ENCODE measurements at places on chromosomes 12 and 14.

GRCh38 chr12:88725592-88726143, 145.4 kb upstream of the KITLG start:
- no peak for DNase-seq

DNA sequence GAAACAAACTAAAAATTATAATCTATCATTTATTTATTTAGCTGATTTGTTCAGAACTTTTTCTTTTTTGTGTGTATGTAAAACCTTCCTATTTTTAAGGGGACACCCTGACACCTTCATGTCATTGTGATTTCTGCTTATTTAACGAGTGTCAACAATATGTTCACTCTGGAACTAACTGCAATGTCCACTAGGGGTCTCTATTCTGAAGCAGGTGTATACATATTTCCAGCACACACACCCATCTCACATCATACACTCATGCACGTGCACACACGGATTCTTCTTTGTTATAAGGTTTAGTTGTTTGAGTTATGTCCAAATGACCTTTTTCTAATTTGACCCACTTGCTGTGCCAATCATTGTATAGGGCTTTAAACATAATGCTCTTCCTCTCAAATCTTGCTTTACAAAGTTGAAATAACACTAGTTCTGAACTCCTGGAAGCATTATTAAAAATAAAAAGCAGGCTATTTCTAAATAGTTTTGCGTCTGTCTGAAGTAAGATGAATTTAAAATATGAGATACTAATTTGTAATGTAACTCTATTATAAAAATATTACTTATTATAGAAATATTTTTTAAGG, 15.5 kb downstream of the E2F7 start:
- DNase-seq = no peak

GRCh38 chr12:57730336-57731067, 8.0 kb downstream of the AGAP2 start:
- peak; percentile 35 for DNase-seq

DNA sequence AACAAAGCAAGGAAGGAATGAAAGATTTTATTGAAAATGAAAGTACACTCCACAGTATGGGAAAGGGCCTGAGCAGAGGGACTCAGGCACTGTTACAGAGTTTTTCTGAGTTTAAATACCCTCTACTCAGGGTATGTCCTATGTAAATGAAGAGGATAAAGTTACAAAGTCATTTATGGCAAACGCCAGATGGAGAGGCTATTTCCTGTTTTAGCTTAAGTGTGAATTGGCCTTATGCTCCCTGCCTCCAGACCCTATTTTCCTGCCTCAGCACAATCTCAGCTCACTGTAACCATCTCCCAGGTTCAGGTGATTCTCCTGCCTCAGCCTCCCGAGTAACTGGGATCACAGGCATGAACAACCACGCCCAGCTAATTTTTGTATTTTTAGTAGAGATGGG, 6.8 kb upstream of the PHC1 start:
- no peak for DNase-seq

GRCh38 chr12:2578211-2578610, 216.6 kb upstream of the FKBP4 start:
- no peak for DNase-seq

GRCh38 chr12:89156862-89157262, 195.4 kb downstream of the DUSP6 start:
- DNase-seq = no peak

- DNase-seq = peak; percentile 81
Measured at GRCh38 chr12:32535288-32535999, 136.1 kb downstream of the FGD4 start.

GRCh38 chr12:110937104-110937641, 16.8 kb upstream of the MYL2 start:
- DNase-seq = peak; percentile 43

GRCh38 chr12:85626784-85627171, 209.4 kb downstream of the RASSF9 start:
- no peak for DNase-seq

DNA sequence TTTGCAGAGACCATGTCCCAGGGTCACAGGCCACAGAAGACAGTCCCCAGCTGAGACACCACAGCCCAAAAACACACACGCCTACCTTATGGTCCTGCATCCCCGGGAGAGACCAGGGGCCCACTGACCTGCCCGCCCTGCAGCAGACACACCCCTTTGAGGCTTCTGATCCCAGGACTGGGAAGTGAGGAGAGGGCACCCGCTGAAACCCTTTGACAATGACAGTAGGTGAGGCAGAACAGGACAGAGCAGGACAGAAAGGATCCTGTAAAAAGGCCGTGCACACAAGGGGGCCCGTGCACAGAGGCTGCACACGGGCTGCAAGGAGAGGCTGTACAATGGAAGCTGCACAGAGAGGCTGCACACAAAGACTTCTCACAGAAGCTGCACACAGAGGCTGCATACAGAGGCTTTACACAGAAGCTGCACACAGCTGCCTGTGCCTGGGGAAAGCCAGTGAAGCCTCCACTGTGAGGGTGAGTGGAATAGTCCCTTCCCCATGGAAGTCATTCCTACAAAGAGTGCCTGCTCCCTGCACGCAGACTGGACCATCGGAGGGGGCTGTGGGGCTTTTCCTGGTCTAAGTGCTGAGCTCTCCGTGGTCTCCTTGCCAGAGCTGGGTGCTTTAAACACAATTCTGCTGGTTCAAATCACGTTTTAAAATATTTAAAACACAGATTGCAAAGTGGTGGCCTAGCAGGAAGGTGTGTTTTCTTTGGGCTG, 16.6 kb upstream of the SFSWAP start:
- no peak for DNase-seq

- DNase-seq = no peak
Measured at GRCh38 chr14:68085742-68086141, 266.2 kb downstream of the RAD51B start.

GRCh38 chr14:54299410-54300363, 97.1 kb upstream of the CDKN3 start:
- DNase-seq = no peak

DNA sequence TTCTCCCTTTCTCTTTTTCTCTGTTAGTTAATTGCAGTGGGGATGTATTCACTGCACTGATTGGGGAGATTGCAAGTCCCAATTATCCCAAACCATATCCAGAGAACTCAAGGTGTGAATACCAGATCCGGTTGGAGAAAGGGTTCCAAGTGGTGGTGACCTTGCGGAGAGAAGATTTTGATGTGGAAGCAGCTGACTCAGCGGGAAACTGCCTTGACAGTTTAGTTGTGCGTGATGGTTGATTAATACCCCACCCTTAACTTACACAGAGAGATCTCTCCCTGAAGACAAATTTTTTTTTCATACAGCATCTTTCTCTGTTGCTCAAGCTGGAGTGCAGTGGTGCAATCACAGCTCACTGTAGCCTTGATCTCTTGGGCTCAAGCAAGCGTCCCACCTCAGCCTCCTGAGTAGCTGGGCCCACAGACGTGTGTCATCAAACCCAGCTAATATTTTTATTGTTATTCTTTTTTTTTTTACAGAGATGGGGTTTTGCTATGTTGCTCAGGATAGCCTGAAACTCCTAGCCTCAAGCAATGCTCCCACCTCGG, 4.6 kb downstream of the C1S start:
- DNase-seq = no peak

DNA sequence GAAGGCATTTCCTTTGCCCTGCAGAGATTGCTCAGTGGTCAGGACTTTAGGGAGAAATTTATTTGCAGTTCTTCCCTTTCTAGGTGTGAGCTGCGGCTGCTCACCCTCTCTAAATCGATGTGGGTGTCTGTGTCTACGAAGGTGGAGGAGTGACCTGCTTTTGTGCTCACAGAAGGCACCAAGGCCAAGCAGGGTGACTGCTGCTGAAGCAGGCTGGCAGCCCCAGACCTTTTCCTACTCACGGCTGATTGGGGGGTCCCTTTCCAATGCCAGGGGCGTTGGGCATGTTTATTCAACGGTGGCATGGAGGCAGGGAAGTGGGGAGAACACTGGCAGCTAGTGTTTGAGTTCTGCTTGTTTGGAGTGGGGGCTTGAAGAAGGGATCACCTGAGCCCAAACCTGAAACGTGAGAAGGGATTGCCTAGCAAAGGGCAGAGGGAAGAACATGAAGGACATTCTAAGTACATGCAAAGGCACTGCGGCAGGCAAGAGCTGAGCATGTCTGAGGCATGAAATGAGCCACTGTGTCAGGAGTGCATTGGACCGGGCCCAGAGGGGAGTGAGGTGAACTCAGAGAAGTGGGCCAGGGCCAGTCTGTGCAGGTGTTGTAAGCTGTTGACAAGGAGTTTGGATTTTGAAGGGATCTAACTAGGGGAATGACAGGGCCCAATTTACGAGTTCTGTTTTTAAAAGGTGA, 56.3 kb downstream of the CACNA1C start:
- DNase-seq = no peak

GRCh38 chr12:2509137-2509536, 285.6 kb upstream of the FKBP4 start:
- no peak for DNase-seq

DNA sequence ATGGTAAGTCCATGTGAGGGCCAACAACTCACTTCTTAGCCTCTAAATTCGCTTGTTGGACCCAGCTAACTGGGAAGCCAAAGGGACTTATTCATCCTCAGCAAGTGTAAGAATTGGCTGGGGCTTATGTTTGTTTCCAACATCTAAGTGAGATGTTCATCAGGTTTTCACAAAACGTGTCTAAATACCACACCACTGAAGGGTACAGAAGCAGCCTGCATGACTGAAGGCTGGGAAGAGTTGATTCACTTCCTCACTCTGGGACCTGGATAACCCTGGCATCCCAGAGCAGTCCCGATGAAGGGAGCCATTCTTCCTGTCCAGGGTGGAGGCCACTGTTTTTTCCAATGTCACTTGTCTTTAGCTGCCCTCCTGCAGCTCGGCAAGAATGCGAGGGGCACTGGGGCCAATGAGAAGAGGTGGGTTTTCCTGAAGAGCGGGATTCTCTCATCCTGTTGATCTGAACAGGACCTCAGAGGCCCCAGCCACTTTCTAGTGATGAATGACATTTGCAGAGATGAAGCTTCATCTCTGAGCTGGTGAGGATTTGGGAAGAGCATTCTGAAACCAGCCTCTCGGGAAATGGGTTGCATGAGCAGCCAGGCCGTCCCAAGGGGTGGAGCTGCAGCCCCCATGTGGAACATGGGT, 12.2 kb upstream of the COL2A1 start:
- DNase-seq = no peak

DNA sequence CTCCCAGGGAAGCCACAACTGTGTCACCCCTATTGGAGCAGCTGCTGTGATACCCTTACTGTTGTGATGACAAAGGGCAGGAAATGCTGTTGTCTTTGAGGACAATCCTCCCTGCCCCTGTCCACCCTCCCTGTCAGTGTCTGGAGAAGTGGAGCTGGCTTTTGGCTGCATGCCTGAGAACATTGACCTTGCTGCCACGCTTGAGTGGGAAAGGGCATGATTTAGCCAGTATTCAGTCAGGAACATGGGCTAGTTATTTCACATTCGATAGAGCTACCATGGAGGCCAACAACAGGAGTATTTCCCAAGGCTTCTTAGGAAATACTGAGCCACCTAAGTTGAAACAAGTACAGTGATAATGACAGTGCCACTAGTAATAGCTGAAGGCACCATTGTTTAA, 59.4 kb downstream of the MYRFL start:
- DNase-seq = no peak

- DNase-seq = no peak
Measured at GRCh38 chr12:103913100-103913499, 17.1 kb upstream of the HSP90B1 start.

GRCh38 chr12:12975322-12976077, 23.5 kb upstream of the GPRC5D start:
- no peak for DNase-seq

DNA sequence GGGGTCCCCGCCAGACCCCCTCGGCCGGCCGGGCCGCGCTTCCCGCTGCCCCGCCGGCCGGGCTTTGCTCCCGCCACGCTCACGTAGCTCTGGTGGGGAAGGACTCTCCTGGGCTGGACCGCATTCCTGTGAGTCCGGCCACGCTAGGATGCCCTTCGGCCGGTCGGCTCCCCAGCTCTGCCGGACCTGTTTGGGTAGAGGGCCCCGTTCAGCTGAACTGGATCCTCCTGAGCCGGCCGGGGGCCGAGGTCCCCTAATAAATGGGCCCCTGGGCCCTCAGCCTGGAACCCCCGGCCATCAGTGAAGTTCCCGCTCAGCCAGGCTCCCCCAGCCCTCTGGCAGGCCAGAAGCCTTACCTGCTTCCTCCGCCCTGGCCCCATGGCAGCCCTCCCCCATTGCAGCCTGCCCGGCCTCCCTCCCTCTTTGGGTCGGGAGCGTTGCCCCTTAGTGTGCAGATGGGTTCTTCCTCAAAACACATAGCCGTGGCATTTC, 593 bp downstream of the UNC119B start:
- DNase-seq = peak; percentile 55

GRCh38 chr12:113907446-113908180, 58.5 kb downstream of the RBM19 start:
- no peak for DNase-seq

GRCh38 chr14:83294941-83295340, 1761.3 kb upstream of the SEL1L start:
- no peak for DNase-seq

DNA sequence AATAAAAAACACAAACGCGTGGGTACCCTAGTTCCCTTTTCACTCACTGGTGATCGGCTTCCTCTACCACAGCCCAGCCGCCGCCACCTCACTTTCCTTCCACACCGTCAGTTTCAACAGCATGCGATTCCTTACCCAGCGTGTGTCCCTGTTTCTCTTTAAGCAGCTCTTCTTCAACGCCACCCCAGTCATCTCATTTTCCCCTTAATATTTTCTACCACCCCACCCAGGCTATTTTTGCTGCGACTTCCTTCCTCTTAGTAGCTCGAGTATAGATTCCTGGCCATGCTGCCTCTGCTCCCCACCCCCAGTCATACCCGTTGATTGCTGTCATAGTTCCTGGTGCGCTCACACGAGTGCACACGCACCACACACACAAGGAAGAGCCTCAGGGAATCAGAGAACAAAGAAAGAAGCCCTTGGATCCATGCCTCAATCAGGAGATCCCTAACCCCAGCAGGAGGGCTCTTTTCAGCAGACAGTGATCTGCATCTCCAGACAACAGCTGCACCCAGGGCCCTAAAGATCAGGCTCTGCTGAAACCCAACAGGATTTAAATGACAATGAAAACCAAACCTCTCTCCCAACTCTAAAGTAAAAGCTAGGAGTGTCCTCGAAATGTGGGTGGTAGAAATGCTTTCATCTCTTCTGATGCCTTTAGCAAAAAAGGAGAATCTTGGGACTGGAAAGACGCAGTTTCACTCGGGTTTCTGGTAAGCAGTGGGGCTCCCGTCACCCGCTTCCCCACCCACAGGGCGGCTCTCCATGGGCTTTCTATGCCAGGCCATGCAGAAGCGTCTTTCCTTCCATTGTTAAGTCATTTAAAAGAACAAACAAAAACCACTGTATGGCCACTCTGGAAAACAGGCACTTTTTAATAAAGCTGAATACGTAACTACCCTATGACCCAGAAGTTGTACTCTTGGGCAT, 23.8 kb downstream of the VPS37B start:
- peak; percentile 80 for DNase-seq

- DNase-seq = no peak
Measured at GRCh38 chr14:34020014-34020413, 69.1 kb upstream of the EGLN3 start.

GRCh38 chr12:132576701-132577100, 33.7 kb downstream of the LRCOL1 start:
- no peak for DNase-seq

All from left hindlimb (tissue), 1 donor.